GM12891 (cell line): ENCODE measurements at places on chromosomes 3 and 15.
A peak's percentile ranks its signal among the peaks of the same experiment; 100 is the strongest.

GRCh38 chr3:195250473-195251251, 20.3 kb downstream of the XXYLT1 start:
- no peak for DNase-seq

- no peak for DNase-seq
Observed at GRCh38 chr3:79564192-79564591, 203.6 kb downstream of the ROBO1 start.

GRCh38 chr3:124258057-124258500, 266.2 kb upstream of the ROPN1 start:
- DNase-seq, result no peak

DNA sequence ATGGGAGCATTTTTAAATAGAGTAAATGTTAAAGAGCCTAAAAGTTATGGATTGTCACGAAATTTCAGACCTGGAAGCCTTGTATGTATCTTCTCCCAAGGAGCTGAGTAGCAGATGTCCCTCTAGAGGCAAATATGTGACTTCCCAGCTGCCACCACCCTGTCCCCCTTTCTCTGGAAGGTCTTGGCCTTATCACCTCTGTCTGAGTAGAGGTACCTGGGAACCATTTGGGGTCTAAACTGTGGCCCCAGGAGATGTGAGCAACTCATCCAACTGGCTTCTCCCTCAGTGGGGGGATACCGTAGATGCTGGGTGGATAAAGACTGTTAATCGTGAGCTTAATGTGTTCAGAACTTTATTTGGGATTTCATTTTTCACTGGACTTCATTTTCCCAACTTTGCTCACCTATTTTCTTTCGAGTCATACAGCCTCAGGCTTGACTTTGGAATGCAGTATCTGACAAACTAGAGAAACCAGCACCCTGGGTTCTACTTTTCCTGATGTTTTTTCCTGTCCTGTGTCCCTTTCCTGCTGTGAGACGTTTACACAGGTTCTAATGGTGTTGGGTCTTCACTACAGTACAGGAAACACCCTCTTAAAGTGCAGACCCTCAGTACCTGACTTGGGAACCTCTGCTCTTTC, 53.3 kb upstream of the CCR4 start:
- no peak for DNase-seq

- no peak for DNase-seq
Observed at GRCh38 chr3:119870512-119870911, 88.6 kb downstream of the NR1I2 start.

- DNase-seq, result no peak
Observed at GRCh38 chr3:175421902-175422301, 562.8 kb downstream of the NAALADL2 start.

- no peak for DNase-seq
Observed at GRCh38 chr15:85531083-85531482, 150.7 kb downstream of the AKAP13 start.

DNA sequence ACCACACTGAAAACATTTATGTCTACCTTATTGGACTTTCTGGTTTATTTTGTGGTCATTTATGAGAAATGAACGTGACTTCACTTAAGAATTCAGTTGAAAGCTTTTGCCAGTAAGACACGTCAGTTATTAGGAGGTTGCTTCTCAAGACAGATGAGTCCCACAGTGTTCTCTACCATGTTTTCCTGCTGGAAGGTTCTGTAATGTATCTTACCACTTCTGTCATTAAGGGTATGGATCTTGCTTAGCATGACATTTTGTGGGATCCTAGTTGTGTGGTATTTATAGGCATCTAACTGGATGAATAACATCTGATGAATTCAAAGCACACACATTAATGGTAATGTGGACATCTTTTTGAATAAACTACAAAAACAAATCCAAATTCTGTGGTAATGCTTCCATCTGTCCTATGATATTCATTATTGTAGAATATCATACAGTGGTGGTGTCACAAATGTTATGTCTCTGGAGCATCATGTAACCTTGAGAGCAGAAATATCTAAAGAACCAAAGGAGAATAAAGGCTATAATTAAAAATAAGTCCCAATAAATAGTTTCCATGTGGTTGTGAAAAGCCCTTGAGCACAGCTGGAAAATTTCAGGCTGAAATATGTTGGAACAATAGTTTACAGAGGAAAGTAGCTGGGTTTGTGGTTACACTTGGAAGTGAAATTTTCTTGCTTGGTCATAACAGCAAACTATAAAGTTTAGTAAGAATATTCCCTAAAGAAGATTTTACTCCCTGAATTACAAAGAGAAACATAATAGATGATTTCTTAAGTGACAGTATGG, 61.5 kb downstream of the C3orf38 start:
- DNase-seq, result no peak

GRCh38 chr15:38227941-38228340, 24.7 kb upstream of the SPRED1 start:
- no peak for DNase-seq

GRCh38 chr3:172680684-172681083, 30.2 kb downstream of the NCEH1 start:
- DNase-seq, result no peak

- DNase-seq, result no peak
Observed at GRCh38 chr3:30649572-30650318, 43.3 kb downstream of the TGFBR2 start.

GRCh38 chr3:177468331-177468730, 271.0 kb upstream of the TBL1XR1 start:
- DNase-seq, result no peak

GRCh38 chr3:52420388-52420787, 24.5 kb downstream of the SEMA3G start:
- DNase-seq, result no peak

DNA sequence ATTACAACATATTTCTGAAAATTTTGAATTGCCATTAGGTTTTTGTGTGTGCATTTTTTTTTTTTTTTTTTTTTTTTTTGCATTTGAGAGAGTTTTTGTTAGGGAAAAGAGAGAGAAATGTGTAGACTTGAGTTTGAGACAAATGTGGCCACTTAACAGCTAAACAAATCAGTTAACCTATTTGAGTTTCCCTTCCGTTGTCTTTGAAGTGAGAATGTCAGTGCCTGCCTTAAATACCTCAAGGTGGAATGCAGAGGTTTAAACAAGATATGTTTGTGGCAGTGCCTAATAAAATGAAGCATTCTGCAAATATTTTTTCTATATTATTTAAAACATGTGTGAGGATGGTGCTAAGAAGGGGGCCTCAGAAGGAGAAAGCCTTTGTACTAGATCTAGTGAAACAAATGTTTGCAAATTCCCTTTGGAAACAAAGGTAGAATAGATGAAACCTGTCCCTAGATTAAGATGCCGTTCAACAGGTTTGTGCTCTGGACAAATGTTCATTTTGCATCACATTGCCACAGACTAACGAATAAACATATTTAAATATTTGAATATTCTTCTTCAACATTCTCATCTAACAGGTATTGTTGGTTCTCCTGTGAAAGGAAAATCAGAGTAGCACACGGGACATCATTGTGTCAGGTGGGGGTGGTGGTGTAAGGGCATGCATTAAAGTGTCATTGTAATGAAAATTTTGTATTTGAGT, 80.7 kb downstream of the SATB1 start:
- no peak for DNase-seq

GRCh38 chr3:113275929-113276750, 64.8 kb downstream of the BOC start:
- peak; percentile 56 for DNase-seq

DNA sequence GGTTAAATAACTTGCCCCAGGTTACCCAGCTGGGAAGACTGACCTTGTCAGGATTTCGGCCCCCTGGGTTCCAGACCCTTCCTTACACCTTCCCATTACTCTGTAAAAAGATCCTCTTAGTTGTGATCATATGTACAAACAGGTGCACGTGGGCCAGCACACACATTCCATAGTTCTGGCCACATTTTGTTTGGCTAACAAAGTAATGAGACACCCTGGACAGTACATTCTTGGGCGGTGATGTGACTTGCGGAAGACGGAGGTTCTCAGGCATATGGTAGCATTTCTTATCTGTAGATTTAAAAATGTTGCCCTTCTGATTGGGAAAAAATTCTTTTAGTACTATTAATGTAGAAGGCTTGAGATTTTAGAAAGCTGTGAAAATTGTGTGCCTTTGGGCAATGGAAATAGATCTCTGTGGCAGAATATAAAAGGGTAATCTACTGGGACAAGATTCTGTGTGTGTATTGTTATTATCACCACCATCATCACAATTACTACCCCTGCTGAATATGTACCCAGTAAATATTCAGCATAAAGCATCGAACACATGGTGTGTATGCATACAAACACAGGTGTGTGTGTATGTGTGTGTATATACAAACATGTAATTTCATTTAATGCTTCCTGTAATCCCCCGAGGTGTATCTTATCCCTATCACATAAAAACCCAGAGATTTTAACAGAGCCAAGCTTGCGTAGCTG, 205.4 kb upstream of the UBE2E1 start:
- DNase-seq, result no peak

- DNase-seq, result no peak
Observed at GRCh38 chr15:101070502-101071273, 151.5 kb downstream of the LRRK1 start.

- no peak for DNase-seq
Observed at GRCh38 chr3:185046603-185047002, 106.3 kb downstream of the C3orf70 start.

GRCh38 chr3:12363397-12364195, 74.7 kb downstream of the PPARG start:
- no peak for DNase-seq

GRCh38 chr3:112092496-112093179, 6.4 kb downstream of the C3orf52 start:
- DNase-seq, result no peak

DNA sequence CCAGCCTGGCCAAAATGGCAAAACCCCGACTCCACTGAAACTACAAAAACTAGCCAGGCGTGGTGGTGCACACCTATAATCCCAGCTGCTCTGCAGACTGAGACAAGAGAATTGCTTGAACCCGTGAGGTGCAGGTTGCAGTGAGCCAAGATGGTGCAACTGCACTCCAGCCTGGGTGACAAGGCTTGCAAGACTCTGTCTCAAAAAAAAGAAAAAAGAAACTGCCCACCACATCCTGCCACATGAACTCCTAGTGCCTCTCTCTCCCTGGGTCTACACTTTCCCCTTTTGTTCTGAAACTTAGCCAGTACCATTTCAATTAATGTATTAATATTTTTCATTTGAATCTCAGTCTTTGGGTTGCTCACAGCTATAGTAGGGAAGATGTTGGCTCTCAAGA, 192.2 kb upstream of the MME start:
- no peak for DNase-seq

- DNase-seq, result no peak
Observed at GRCh38 chr15:62058327-62059028, 1.8 kb downstream of the VPS13C start.

DNA sequence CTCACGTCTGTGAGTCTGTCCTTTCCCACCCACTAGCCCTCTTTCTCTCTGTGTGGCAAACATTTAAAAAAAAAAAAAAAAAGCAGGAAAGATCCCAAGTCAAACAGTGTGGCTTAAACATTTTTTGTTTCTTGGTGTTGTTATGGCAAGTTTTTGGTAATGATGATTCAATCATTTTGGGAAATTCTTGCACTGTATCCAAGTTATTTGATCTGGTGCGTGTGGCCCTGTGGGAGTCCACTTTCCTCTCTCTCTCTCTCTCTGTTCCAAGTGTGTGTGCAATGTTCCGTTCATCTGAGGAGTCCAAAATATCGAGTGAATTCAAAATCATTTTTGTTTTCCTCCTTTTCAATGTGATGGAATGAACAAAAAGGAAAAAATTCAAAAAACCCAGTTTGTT, 97.7 kb downstream of the GAP43 start:
- no peak for DNase-seq

GRCh38 chr3:142977399-142977728, 13.9 kb upstream of the PAQR9 start:
- DNase-seq, result no peak

- no peak for DNase-seq
Observed at GRCh38 chr15:46091860-46092450, 457.1 kb downstream of the SQOR start.

GRCh38 chr3:15892311-15893227, 94.8 kb upstream of the ANKRD28 start:
- no peak for DNase-seq

- DNase-seq, result no peak
Observed at GRCh38 chr3:167862104-167862730, 126.7 kb downstream of the SERPINI1 start.

DNA sequence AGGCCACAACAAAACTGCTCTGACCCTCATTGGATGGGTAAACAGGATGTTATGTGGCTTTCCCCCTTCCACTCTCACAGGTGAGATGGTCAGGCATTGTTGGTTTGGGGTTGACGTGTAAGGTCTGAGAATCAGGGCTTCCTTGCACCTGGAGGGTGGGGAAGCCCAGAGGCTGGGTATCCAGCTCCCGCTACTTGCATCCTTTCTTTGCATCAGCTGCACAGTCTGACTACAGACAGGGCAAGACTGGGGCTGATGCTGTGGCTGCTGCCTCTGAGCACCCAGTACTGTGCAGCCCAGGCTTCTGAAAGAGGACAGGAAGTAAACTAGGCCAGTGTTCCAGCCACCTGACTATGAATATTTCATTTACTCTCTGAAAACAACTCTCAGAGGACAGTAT, 58.0 kb upstream of the ATP2B2 start:
- DNase-seq, result no peak

GRCh38 chr15:86042226-86042625, 37.4 kb upstream of the AGBL1 start:
- DNase-seq, result no peak

DNA sequence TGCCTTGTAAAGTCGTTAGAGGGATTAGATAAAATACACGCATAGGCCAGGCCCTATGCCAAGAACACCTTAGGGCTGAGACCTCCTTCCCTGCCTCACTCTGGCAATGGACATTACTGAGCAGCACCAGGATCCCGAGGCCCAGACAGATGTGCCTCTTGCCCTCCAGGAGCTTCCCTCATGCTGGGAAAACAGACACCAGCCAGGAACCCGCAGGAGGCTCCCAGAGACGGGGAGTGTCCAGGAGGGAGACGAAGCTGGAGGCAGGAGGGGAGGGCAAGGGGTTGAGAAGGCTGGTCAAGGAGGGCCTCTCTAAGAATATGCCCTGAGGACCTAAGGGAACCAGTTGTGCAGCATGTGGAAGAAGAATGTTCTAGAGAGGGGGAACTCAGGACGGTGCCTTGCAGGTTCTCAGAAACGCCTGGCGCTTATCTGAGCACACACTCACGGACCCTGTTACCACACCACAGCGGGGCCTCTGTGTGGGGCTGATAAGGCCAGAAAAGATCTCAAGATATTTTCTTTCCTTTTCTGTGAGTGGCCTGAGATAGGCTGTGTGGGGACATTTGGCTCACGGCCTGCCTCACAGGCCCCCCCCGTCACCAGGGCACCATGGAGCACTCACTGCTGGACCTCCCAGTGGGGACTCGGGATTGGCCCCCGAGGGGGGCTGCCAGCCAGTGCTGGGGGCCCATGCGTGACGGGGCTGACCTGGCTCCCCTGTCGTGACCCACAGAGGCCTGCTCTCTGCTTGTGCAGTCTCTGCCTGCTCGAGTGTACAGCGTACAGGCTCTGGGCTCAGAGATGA, 22.0 kb upstream of the CYP11A1 start:
- DNase-seq, result no peak

GRCh38 chr3:63644212-63644797, 8.2 kb upstream of the SNTN start:
- DNase-seq, result no peak

- DNase-seq, result no peak
Observed at GRCh38 chr3:195897081-195897852, 11.1 kb downstream of the TNK2 start.

GRCh38 chr3:141938011-141938500, 61.6 kb downstream of the ATP1B3 start:
- DNase-seq, result no peak
